ENCODE measurements at places on chromosomes 7 and 10.

GRCh38 chr7:24029068-24029467 lies 254.9 kb upstream of the NPY start:
- H3K27ac ChIP-seq, result no peak overlapping the region
- no peak for DNase-seq
- no peaks in the 10 kb centered on the region for H3K4me1 ChIP-seq
- H3K36me3 ChIP-seq, result no peaks in the 10 kb centered on the region
- H3K27me3 ChIP-seq, result peaks cover 8% of the 10 kb centered on the region

DNA sequence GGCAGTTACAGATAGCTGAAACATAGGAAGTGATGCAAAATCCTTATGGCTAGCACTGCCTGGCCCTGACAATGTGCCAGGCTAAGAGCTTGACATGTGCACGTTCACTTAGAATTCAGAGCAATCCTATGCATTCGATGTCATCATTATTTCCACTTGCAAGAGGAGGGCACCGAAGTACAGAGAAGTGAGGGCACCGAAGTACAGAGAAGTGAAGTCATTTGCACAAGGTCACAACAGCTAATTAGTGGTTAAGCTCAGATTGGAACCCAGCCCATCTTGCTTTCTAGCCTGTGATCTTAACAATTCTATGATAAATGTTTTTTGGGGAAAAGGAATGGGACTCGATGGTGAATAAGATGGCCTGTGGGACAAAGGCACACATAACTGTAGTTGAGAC lies 73.4 kb downstream of the ARHGAP22 start:
- H3K36me3 ChIP-seq, result no peaks in the 10 kb centered on the region
- peaks cover 16% of the 10 kb centered on the region for H3K27me3 ChIP-seq
- no peak overlapping the region for H3K4me3 ChIP-seq
- H3K4me1 ChIP-seq, result no peaks in the 10 kb centered on the region
- H3K27ac ChIP-seq, result no peak overlapping the region
- no peak for DNase-seq

DNA sequence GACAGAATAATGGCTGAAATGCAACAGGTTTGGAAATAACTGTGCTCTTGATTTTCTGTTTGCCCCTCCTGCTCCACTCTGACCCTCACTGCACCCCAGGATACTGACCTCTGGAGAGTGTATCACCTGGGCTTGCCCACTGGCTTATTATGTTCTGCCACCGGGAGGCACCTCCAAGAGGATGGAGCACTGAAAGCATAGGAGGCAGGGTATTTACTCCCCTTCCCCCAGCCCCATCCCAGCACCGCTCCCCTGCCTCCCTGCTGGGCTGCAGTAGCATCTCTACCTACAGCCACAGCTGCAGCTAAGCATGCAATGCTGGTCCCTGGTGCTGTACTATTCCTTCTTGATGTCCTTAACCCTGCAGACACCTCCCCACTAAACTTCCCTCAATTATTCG lies 26.4 kb downstream of the RAB11FIP2 start:
- no peaks in the 10 kb centered on the region for H3K4me1 ChIP-seq
- H3K4me3 ChIP-seq, result no peak overlapping the region
- no peak for DNase-seq
- H3K27me3 ChIP-seq, result no peaks in the 10 kb centered on the region

DNA sequence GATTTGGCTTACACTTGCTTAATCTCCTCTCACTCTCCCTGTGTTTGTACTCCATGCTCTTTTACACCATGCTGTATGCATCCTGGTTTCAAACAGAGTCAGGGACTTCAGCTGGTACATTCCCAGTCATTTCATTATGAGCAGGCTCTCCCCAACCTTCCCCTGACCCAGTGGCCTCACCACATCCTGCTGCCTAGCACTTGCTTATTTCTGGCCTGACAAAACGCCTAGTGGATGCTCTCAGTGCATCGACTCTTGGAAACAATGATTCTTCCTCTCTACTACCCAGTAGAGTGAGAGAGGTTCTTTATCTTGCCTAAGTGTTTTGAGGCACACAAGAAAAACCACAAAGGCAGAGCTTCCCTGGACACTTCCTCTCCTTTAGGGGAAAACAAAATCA lies 63.4 kb downstream of the CAV1 start:
- H3K27ac ChIP-seq, result peak overlapping the region; percentile 14
- no peak overlapping the region for H3K4me3 ChIP-seq
- H3K27me3 ChIP-seq, result peaks cover 17% of the 10 kb centered on the region
- no peak for DNase-seq

DNA sequence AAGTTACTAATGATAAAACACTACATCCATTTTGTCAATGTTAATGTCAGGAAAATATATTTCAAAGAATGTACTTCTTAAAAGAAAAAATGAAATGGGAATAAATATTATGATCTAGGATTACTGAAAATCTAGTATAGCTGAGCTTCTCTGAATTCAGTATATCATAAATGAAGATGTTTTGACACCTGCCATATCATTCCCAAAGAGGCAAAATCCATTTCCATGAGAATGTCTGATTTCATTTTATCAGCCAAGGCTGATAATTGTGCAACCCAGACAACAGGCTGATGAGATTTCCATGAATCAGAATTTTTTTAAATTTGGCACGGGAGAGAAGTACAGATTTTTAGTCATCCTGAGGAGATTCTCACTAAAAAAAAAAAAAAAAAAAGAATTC lies 32.5 kb downstream of the ZFAND4 start:
- no peaks in the 10 kb centered on the region for H3K4me1 ChIP-seq
- no peak overlapping the region for H3K27ac ChIP-seq
- H3K36me3 ChIP-seq, result peaks cover 61% of the 10 kb centered on the region
- H3K27me3 ChIP-seq, result no peaks in the 10 kb centered on the region
- no peak overlapping the region for H3K4me3 ChIP-seq

DNA sequence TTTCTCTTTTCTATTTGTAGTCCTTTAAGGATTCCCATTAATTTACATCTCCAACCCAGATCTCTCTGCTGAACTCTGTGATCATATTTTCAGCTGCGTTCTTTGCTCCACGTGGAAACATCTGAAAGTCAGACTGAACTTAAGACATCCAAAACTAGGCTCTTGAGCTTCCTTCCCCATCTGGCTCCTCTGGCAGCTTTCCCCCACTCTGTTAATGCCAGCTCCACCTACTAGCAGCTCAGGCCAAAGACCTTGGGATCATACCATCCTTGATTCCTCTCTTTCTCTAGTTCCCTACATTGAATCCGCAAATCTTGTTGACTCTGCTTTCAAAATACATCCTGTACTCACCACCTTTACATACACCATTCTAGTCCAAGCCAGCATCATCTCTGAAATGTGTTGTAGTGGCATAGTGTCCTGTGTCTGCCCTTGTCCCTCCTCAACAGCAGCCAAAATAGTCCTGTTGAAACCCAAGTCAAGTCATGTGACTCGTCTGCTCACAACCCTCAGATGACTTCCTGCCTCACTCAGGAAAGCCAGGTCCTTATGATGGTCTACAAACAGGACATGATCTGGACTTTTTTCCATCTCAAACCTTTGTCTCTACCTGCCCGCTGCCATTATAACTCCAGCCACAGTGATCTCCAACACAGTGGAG lies 7.0 kb downstream of the REEP3 start:
- no peaks in the 10 kb centered on the region for H3K27me3 ChIP-seq
- DNase-seq, result no peak
- peaks cover 33% of the 10 kb centered on the region for H3K4me1 ChIP-seq
- H3K27ac ChIP-seq, result no peak overlapping the region
- peaks cover 10% of the 10 kb centered on the region for H3K36me3 ChIP-seq

- no peaks in the 10 kb centered on the region for H3K36me3 ChIP-seq
- no peak for DNase-seq
- H3K4me1 ChIP-seq, result no peaks in the 10 kb centered on the region
- H3K4me3 ChIP-seq, result no peak overlapping the region
- no peaks in the 10 kb centered on the region for H3K27me3 ChIP-seq
Observed at GRCh38 chr7:19405541-19405940, 260.3 kb upstream of the FERD3L start.

GRCh38 chr7:131109011-131109758 lies 218.5 kb upstream of the MKLN1 start:
- DNase-seq, result no peak
- H3K4me3 ChIP-seq, result peak overlapping the region; percentile 97
- no peaks in the 10 kb centered on the region for H3K27me3 ChIP-seq
- peaks cover 40% of the 10 kb centered on the region for H3K36me3 ChIP-seq
- peaks cover 54% of the 10 kb centered on the region for H3K4me1 ChIP-seq

DNA sequence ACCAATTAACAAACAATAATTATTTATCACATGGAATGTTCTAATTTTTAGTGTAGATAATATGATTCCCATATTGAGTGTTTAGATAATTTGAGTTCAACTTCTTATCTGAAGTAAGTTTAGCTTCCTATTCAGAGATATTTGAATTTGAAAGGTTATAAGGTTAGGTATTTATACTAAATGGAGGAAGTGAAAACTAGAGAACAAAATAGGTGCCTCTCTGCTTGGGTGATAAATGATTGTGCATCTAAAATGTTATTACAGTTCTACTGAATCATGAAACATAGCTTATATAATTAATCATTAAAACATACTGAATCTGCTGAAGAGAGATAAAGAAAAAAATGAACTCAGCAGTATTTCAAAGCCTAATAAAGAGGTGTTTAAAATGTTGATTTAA lies 1174.3 kb downstream of the XPNPEP1 start:
- H3K36me3 ChIP-seq, result no peaks in the 10 kb centered on the region
- no peak overlapping the region for H3K27ac ChIP-seq
- H3K27me3 ChIP-seq, result no peaks in the 10 kb centered on the region
- DNase-seq, result no peak
- H3K4me1 ChIP-seq, result no peaks in the 10 kb centered on the region
- H3K4me3 ChIP-seq, result no peak overlapping the region

GRCh38 chr10:115417585-115418265 lies 324.6 kb downstream of the ATRNL1 start:
- no peak overlapping the region for H3K4me3 ChIP-seq
- no peak for DNase-seq
- H3K27me3 ChIP-seq, result no peaks in the 10 kb centered on the region
- no peak overlapping the region for H3K27ac ChIP-seq
- H3K36me3 ChIP-seq, result no peaks in the 10 kb centered on the region
- no peaks in the 10 kb centered on the region for H3K4me1 ChIP-seq

- H3K27me3 ChIP-seq, result no peaks in the 10 kb centered on the region
- no peak overlapping the region for H3K27ac ChIP-seq
- no peak for DNase-seq
- peaks cover 71% of the 10 kb centered on the region for H3K4me1 ChIP-seq
- H3K36me3 ChIP-seq, result peaks cover 5% of the 10 kb centered on the region
Observed at GRCh38 chr10:3761021-3761686, 23.9 kb downstream of the KLF6 start.

DNA sequence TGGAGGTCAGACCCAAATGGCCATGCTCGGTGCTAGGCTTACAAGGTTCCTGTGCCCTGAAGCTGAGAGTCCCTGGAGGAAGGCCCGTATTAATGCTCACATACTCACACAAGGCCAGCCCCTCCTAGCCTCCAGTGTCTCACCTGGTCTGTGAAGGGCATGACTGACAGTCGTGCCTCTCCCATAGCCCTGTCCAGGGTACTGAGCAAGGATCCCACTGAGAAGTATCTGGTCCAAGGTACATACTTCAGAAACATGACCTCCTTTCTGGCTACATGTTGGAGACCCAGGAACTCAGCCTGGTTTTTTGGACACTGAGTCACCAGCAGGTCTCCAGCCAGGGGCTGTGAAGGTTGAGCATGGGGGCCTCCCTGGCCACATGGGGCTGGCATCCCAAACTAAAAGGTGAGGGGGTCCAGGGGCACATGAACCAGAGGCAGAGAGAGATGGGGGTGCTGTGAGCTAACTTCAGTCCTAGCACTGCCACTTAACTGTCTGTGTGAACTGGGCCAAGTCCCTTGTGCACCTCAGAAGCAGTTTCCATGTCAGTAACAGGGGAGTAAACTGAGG lies 17.6 kb upstream of the RASGEF1A start:
- H3K27me3 ChIP-seq, result peaks cover 10% of the 10 kb centered on the region
- peaks cover 5% of the 10 kb centered on the region for H3K36me3 ChIP-seq
- no peak overlapping the region for H3K4me3 ChIP-seq
- no peak for DNase-seq
- peaks cover 30% of the 10 kb centered on the region for H3K4me1 ChIP-seq
- peak overlapping the region; percentile 72 for H3K27ac ChIP-seq

- H3K4me3 ChIP-seq, result no peak overlapping the region
- H3K27ac ChIP-seq, result no peak overlapping the region
- no peaks in the 10 kb centered on the region for H3K27me3 ChIP-seq
- H3K36me3 ChIP-seq, result no peaks in the 10 kb centered on the region
Observed at GRCh38 chr7:95209788-95210187, 114.5 kb downstream of the PON1 start.

GRCh38 chr10:58570979-58571378 lies 58.3 kb downstream of the BICC1 start:
- H3K4me1 ChIP-seq, result no peaks in the 10 kb centered on the region
- H3K4me3 ChIP-seq, result no peak overlapping the region
- H3K27me3 ChIP-seq, result no peaks in the 10 kb centered on the region
- no peak for DNase-seq

- H3K27me3 ChIP-seq, result no peaks in the 10 kb centered on the region
- H3K4me3 ChIP-seq, result no peak overlapping the region
- no peaks in the 10 kb centered on the region for H3K36me3 ChIP-seq
- H3K4me1 ChIP-seq, result no peaks in the 10 kb centered on the region
- H3K27ac ChIP-seq, result no peak overlapping the region
Observed at GRCh38 chr7:111384065-111384891, 178.0 kb downstream of the IMMP2L start.

- H3K36me3 ChIP-seq, result no peaks in the 10 kb centered on the region
- DNase-seq, result no peak
- H3K4me1 ChIP-seq, result no peaks in the 10 kb centered on the region
- H3K4me3 ChIP-seq, result no peak overlapping the region
Observed at GRCh38 chr7:158085741-158086695, 501.6 kb downstream of the PTPRN2 start.

DNA sequence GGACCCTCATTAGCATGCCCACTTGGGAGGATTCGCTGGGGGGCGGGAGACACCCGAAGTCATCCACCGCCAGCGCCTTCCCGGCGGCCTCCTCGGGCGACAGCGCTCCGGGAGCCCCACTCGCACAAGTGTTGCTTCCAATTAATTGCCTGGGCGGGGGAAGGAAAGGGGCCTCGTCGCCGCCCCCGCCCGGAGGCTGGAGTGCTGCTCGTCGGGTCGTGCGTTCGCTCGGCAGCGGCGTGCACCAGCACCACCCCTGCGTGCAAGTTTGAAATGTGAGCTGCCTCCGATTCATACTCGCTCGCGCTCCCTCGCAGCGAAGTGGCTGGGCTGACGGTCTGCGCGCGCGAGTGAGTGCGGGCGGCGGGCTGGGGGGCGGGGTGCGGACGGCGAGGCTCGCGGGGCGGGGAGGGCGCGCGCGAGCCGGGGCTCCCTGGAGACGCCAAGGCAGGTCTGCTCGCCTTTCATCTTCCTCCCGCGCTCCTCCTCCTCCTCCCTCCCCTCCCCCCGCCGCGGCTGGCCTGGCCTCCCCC lies 104.6 kb upstream of the PPIF start:
- peak; percentile 52 for DNase-seq
- no peaks in the 10 kb centered on the region for H3K27me3 ChIP-seq

GRCh38 chr7:40437936-40438634 lies 303.3 kb downstream of the SUGCT start:
- no peaks in the 10 kb centered on the region for H3K4me1 ChIP-seq
- no peaks in the 10 kb centered on the region for H3K36me3 ChIP-seq
- H3K27me3 ChIP-seq, result no peaks in the 10 kb centered on the region
- H3K27ac ChIP-seq, result no peak overlapping the region
- DNase-seq, result no peak

- no peak overlapping the region for H3K27ac ChIP-seq
- no peak for DNase-seq
- H3K36me3 ChIP-seq, result no peaks in the 10 kb centered on the region
- no peaks in the 10 kb centered on the region for H3K27me3 ChIP-seq
- no peaks in the 10 kb centered on the region for H3K4me1 ChIP-seq
- no peak overlapping the region for H3K4me3 ChIP-seq
Observed at GRCh38 chr10:35910234-35910633, 268.1 kb upstream of the FZD8 start.
